ENCODE measurements at places on chromosomes 12 and 14. TPM values are rescaled to one million over a fixed set of nuclear protein-coding genes. Genes with fewer than 3 reads are reported as not detected.
A peak's percentile ranks its signal among the peaks of the same experiment; 100 is the strongest.

DNA sequence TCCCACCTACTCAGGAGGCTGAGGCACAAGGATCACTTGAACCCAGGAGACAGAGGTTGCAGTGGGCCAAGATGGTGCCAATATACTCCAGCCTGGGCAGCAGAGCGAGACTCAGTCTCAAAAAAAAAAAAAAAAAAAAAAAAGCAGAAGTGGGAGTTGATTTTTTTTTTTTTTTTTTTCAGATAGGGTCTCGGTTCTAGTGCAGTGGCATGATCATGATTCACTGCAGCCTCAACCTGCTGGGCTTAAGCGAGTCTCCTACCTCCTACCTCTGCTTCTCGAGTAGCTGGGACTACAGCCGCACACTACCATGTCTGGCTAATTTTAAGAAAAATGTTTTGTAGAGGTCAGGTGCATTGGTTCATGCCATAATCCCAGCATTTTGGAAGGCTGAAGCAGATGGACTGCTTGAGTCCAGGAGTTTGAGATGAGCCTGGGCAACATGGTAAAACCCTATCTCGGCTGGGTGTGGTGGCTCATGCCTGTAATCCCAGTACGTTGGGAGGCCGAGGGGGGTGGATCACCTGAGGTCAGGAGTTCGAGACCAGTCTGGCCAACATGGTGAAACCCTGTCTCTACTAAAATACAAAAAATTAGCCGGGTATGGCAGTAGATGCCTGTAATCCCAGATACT is 16.3 kb upstream of the HSP90AA1 start:
- H3K27ac ChIP-seq, result no peak overlapping the region
- H3K4me3 ChIP-seq, result no peak overlapping the region
- H3K27me3 ChIP-seq, result no peaks in the 10 kb centered on the region

GRCh38 chr14:42070031-42070430 is 463.4 kb downstream of the LRFN5 start:
- H3K27ac ChIP-seq, result no peak overlapping the region
- DNase-seq, result no peak
- H3K4me1 ChIP-seq, result no peaks in the 10 kb centered on the region
- no peaks in the 10 kb centered on the region for H3K27me3 ChIP-seq
- H3K4me3 ChIP-seq, result no peak overlapping the region

DNA sequence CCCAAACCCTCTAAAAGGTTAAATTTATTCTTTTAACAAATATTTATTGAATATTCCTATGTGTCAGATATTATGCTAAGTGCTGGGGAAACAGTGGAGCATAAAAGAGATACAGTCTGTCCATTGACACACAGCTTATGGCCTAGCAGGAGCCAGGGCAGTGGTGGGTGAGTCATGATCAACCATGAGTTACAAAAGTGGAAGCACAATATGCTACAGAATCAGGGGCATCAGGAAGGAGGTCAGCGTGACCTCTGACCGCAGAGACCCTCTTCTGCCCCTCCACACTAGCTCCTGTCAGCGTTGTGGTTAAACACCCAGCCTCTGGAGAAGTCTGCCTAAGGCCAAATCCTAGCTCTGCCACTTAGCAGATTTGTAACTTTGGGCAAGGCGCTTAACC is 4.7 kb upstream of the PPP1R1A start:
- no peaks in the 10 kb centered on the region for H3K4me1 ChIP-seq
- no peaks in the 10 kb centered on the region for H3K36me3 ChIP-seq
- H3K27me3 ChIP-seq, result peaks cover 4% of the 10 kb centered on the region
- H3K4me3 ChIP-seq, result no peak overlapping the region

GRCh38 chr14:72366619-72367018 is 434.4 kb downstream of the RGS6 start:
- H3K36me3 ChIP-seq, result no peaks in the 10 kb centered on the region
- no peaks in the 10 kb centered on the region for H3K27me3 ChIP-seq
- H3K4me1 ChIP-seq, result no peaks in the 10 kb centered on the region
- no peak for DNase-seq
- no peak overlapping the region for H3K4me3 ChIP-seq
- H3K27ac ChIP-seq, result no peak overlapping the region

- H3K27ac ChIP-seq, result no peak overlapping the region
- no peaks in the 10 kb centered on the region for H3K4me1 ChIP-seq
- no peaks in the 10 kb centered on the region for H3K27me3 ChIP-seq
- H3K36me3 ChIP-seq, result no peaks in the 10 kb centered on the region
- DNase-seq, result no peak
- no peak overlapping the region for H3K4me3 ChIP-seq
These were observed 147.8 kb upstream of the ATP2B1 start for GRCh38 chr12:89856431-89856830.

DNA sequence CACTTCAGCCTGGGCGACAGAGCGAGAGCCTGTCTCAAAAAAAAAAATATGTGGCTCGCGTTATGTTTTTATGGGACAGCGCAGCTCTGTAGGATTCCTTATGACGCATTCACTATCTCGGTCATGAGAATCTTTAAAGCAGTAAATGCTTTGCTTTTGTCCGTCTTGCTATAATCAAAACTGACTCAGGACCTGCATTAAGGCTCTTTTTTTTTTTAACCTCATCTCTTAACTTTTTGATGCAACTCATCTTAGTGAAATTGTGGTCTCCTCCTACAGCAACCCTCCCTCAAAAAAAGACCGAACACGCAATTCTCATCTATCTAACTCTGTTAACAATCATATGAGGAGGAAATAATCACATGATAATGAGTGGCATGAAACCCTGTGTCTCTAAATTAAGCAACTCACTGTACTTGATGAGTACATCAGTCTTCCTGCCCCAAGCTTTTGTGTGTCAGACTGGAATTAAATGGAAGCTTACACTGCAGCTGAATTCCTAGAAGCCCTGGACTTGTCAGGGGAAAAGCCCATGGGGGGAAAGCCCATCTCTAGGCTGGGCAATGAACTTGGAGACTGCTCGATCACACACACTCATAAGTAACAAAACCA is 4.3 kb downstream of the P2RX4 start:
- peak overlapping the region; percentile 91 for H3K27ac ChIP-seq
- peak; percentile 48 for DNase-seq
- H3K4me3 ChIP-seq, result no peak overlapping the region
- H3K27me3 ChIP-seq, result no peaks in the 10 kb centered on the region
- no peaks in the 10 kb centered on the region for H3K36me3 ChIP-seq

DNA sequence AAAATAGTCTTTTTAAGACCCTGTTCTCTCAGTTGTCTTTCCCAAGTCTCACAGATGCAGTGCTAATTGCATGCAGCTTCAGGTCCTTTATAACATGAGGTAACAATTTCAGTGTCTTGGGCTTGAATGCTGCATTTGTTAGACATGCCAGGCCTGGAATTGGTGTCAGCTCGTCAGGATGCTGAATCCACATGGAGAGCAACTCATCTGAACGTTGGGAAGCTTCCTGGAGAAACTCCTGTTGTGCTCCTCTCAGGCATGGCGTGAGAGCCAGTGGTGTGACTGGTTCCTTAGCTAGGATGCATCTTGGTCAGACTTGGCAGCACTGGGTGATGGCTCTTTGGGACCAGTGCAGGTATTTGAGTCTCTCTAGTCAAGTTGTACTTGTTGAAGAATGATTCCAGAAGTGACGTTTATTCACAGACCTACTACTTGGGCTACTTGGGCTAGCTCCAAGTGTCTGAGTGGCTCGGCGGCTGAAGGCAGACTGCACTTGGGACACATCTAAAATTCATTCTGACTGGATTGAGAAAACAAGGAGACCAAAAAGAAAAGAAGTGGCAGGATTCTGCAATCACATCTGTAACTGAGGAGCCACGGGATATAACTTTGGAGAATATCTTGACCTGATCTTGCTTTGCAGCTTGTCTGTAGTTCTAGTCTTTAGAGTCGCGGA is 134.8 kb upstream of the ARHGAP5 start:
- no peak overlapping the region for H3K27ac ChIP-seq
- no peak for DNase-seq
- H3K27me3 ChIP-seq, result no peaks in the 10 kb centered on the region
- peaks cover 19% of the 10 kb centered on the region for H3K4me1 ChIP-seq
- H3K36me3 ChIP-seq, result no peaks in the 10 kb centered on the region

Gene GALNT9
- polyA plus RNA-seq, result 2.6 TPM

Gene IKBIP
- 6.4 TPM for polyA plus RNA-seq

Gene RIN3
- 18.9 TPM for polyA plus RNA-seq
